T-helper 1 cell (primary cell): ENCODE measurements at places on chromosomes 13 and 19.

DNA sequence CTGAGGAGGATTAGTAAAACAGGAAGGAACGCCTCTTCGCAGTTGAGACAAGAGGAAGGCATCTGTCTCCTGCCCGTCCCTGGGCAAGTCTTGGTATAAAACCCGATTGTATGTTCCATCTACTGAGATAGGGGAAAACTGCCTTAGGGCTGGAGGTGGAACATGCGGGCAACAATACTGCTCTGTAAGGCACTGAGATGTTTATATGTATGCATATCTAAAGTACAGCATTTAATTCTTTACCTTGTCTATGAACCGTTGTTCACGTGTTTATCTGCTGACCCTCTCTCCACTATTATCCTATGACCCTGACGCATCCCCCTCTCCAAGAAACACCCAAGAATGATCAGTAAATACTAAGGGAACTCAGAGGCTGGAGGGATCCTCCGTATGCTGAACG is 722 bp upstream of the TIMM50 start:
- no peak for DNase-seq

GRCh38 chr13:106117035-106117434 is 418.4 kb downstream of the EFNB2 start:
- DNase-seq, result no peak

GRCh38 chr13:52850396-52851136 is 2.1 kb upstream of the PCDH8 start:
- no peak for DNase-seq

- DNase-seq, result no peak
Observed at GRCh38 chr13:112712451-112713207, 22.8 kb downstream of the ATP11A start.

GRCh38 chr13:33081666-33082065 is 65.4 kb downstream of the KL start:
- no peak for DNase-seq

- DNase-seq, result no peak
Observed at GRCh38 chr19:35549174-35549788, 3.9 kb downstream of the TMEM147 start.

DNA sequence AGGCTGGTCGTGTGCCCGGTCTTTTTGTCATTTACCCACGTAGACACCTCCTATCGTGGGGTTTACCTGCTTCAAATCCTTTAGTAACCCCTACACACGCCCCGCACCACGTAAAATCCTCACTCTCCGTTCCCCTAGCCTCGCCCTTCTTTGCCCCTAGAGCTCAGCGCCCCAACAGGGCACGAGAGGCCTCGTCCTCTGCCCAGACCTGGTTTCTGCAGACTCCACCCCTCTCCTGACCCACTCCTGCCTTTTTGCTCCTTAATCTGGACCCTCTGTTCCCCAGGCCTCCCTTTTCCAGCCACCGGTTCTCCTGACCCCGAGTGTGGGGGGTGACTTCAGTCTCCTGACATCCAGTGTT is 412 bp downstream of the ZNF528 start:
- DNase-seq, result no peak

- no peak for DNase-seq
Observed at GRCh38 chr13:35179494-35179893, 237.4 kb downstream of the NBEA start.

GRCh38 chr19:54431255-54431838 is 16.1 kb downstream of the TTYH1 start:
- DNase-seq, result no peak

DNA sequence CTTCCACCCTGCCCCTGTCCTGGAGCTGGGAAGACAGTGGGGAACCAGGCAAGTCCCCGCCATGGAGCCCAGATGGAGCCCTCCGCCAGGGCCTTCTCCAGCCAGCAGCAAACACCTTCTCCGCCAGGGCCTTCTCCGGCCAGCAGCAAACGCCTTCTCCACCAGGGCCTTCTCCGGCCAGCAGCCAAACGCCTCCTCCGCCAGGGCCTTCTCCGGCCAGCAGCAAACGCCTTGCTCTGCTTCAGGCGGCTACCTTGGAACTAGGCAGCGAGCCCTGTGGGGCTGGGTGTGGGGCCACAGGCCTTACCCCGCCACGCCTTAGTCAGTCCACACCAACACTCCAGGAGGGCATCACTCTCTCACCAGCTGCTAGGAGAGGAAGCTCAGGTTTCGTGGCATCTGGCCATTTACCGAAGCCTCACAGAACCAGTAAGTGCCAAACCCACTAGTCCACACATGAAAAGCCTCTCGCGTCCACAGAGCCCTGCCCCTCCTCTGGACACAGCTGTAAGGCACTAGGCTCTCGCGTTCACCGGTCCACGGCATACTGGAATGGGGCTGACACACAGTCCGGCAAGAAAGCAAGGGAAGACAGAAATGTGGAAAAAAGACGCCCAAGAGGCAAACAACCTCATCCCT is 41.0 kb downstream of the MLLT1 start:
- DNase-seq, result no peak

DNA sequence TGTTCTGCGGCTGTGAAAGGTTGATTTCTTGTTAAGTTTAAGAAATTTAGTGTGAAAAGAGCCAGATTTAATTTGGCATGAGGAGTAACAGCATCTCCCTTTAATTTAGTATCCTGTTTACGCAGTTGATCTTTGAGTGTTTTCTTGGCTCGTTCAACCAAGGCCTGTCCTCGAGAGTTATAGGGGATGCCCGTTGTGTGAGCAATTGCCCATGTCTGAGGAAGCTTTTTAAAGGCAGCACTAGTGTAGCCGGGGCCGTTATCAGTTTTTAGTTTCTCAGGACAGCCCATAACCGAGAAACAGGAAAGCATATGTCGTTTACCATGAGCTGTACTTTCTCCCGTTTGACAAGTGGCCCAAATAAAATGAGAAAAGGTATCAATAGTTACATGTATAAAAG is 47.5 kb upstream of the ZNF43 start:
- no peak for DNase-seq

DNA sequence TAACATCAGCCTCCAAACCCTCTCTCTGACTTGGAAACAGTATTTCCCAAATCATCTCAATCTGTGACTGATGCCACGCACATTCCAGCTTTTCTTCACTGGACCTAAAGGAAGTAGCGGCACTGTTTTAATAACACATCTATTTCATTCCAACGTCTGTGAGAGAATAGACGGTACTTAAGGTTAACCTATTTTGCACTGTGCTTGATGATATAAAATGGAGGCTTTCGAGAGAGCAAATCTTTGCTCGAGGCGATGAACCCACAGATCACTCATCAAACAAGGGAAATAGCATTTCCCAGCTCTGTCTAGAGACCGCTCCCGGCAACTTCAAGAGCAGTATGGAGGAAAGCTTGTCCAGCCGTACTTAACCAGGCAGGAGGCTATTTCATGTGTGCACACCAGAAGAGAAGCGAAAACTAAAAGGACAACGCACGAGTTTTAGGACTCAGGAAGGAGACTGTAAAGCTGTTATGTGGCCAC is 2.9 kb downstream of the UBL3 start:
- no peak for DNase-seq

DNA sequence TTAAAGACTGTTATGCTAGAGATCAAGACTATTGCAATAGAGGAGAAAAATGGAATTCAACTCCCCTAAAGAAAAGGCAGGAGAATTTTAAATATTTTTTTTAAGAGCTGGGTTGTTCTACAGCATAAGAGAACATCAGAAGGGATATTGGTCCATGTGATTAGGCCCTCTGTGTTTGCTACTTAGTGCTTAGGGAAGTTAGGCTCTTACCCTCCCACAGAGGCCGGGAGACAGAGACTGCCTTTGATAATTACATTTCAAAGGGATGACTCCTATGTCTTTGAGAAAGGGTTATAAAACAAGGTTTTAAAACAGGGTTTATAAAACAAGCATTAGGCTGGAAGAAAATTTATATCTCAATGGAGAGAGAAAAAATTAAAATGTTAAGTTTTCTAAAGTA is 1248.1 kb upstream of the PCDH20 start:
- DNase-seq, result no peak

- no peak for DNase-seq
Observed at GRCh38 chr13:22740264-22740663, 440.5 kb upstream of the SGCG start.

GRCh38 chr13:40094056-40094455 is 438.6 kb downstream of the COG6 start:
- no peak for DNase-seq

- DNase-seq, result no peak
Observed at GRCh38 chr13:38042771-38043170, 173.2 kb upstream of the TRPC4 start.

- no peak for DNase-seq
Observed at GRCh38 chr13:76890021-76890420, 3.8 kb upstream of the KCTD12 start.

DNA sequence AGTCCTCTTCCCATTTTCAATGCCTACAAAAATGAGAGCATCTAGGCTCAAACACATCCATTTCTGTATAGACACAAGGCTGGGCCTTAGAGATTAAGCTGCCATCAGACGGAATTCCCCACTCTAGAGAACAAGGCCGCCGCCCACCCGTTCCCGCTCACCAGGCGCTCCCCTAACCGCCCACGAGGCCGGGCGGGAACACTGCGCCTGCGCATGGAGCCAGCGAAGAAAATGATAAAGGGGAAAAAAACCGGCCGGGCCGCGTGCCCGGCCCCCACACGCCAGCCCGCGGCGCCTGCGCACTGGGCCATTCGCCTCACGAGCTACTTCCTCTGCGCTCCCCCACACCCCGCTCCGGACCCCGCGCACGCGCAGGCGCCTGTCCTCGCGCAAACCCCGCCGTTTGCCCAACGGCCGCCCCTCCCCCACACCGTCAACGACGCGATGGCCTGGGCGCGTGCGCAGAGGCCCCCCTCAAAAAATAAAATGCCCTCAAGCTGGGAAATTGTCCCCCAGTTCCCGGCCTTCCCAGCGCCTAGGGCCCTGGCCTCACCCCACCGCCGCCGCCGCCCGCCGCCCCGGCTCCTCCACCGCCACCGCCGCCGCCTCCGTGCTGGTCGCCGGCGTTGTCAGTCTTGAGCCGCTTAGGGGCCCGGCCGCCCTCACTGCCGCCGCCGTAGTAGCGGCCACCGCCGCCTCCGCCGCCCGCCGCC is 483 bp downstream of the HNRNPL start:
- DNase-seq, result peak; percentile 98

DNA sequence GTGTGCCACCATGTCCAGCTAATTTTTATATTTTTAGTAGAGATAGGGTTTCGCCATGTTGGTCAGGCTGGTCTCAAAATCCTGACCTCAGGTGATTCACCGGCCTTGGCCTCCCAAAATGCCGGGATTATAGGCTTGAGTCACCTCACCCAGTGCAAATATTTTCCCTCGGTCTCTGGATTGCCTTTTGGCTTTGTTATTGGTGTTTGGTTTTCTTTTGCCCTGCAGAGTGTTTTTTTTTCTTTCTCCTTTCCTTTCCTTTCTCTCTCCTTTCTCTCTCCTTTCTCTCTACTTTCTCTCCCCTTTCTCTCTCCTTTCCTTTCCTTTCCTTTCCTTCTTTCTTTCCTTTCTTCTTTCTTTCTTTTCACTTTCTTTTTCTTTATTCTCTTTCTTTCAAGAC is 33.2 kb downstream of the KDM4B start:
- DNase-seq, result no peak

- no peak for DNase-seq
Observed at GRCh38 chr19:50331994-50332243, 2.7 kb upstream of the KCNC3 start.

GRCh38 chr13:80737513-80737912 is 396.6 kb upstream of the SPRY2 start:
- DNase-seq, result no peak

- DNase-seq, result no peak
Observed at GRCh38 chr13:99955107-99955746, 16.3 kb downstream of the ZIC5 start.

DNA sequence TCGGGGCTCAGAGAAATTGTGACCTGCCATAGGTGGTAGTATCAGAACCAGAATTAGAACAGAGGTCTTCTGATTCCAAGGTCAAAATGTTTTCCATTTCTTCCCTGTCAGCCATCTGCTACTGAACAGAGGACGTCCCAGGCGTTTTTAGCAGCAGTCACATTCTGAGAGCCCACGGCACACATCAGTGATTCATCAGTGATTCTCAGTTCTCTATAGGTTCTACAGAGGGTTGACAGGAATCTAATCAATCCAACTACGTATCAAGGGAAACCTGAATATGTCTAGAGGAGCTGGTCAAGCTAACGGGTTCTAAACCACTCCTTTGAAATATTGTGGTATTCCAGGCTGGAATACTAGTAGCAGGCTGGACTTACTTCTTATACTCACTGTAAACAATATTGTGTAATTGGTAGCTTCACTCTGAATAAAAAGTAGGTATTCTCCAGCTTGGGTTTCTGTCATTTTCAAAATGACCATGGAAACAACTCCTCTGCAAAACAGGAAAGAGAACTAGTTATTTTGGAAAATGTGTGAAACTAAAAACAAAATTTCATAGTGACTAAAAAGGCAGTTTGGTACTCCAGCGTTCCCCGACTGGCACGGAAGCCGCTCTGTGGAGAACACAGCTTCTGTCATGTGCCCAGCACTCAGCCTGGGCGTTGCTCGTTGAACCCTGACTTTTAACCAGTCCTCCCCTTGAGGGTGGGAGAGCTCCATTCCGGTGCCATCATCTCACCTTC is 43.2 kb downstream of the FLT3 start:
- DNase-seq, result no peak

DNA sequence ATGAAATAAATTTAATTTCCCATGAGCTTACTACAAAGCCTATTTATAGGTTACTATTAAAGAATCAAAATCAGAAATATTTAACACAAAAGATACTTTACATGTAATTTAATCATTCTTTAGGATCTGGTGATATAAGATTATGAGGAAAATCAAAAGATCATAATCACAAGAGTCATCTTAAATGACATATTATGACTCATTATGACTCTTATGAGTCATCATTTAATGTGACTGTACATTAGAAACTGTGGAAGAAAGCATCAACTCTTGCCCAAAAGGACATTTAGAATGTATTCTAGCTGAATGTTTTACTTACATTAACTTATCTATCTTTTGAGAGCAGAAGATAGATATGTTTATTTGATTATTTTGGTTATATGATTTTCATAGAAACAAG is 458.6 kb downstream of the DCT start:
- no peak for DNase-seq

DNA sequence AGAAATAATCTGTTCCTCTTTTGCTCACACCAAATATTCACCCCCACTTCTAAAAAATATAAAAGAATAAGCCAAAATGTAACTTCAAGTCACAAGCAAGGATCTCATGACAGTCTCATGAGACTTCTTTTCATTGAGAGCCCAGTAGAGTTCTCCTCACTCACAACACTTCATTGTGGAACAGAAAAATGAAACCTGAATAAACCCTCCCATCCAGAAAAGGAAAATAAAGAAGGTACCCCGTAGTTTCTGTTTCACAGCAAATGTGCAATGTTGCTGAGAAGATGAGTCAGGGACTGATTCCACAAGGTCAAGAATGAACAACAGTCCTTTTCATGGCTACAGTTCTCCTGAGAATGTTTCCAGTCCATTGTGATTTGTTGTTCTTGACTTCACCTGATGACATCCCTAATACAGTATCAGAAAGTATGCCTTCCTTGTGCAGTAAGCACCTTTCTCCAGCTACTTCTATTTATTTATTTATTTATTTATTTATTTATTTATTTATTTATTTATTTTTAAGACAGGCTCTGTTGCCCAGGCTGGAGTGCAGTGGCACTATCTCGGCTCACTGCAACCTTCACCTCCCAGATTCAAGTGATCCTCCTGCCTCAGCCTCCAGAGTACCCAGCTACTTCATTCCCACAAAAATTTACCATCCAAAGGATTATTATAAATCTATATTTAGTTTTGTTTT is 6.4 kb upstream of the ZNF841 start:
- DNase-seq, result no peak

GRCh38 chr13:21974741-21975140 is 303.9 kb downstream of the FGF9 start:
- DNase-seq, result no peak
